ENCODE measurements at places on chromosomes 13 and 19.

- DNase-seq = no peak
Measured at GRCh38 chr19:29781386-29782259, 30.2 kb upstream of the CCNE1 start.

GRCh38 chr13:36891752-36892151 lies 28.3 kb downstream of the SMAD9 start:
- no peak for DNase-seq

DNA sequence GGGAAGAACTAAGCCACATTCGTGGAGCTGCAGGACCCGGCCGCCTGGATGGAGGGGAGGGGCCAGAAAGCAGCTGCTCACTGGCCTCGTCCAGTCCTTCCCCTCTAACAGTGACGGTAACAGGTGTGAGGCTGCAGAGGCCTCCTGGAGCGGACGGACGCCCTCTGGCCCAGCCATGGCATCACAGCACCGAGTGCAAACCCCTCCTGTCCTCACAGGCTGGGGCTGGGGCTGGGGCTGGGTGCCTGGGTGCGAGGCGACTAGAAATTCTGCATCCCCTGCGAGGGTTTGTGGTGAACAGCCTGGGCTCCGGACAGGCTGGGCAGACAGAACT lies 3.6 kb downstream of the MICOS13 start:
- DNase-seq = no peak

- no peak for DNase-seq
Measured at GRCh38 chr19:16198370-16198651, 600 bp downstream of the AP1M1 start.

DNA sequence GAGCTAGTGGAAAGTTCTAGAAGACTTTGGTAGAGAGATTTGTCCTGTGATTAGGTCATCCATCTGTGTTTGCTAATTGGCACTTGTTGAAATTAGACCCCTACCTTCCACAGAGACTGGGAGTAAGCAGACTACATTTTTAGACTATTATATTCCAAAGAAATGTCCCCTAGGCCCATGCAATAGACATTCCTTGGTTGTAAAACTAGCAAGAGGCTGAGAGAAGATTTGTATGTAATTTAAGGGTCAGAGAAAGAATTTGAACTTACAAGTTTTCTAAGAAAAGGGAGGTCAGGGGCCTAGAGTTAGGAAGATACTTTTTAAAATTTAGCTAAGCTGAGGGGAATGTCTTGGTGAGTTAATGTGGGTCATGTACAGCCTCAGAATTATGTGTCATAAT lies 470.7 kb upstream of the SLITRK1 start:
- DNase-seq = no peak

GRCh38 chr13:42656958-42657357 lies 83.0 kb downstream of the TNFSF11 start:
- DNase-seq = no peak

GRCh38 chr19:58563034-58563573 lies 4.7 kb upstream of the UBE2M start:
- no peak for DNase-seq

GRCh38 chr13:33722216-33722915 lies 95.6 kb upstream of the RFC3 start:
- DNase-seq = no peak

DNA sequence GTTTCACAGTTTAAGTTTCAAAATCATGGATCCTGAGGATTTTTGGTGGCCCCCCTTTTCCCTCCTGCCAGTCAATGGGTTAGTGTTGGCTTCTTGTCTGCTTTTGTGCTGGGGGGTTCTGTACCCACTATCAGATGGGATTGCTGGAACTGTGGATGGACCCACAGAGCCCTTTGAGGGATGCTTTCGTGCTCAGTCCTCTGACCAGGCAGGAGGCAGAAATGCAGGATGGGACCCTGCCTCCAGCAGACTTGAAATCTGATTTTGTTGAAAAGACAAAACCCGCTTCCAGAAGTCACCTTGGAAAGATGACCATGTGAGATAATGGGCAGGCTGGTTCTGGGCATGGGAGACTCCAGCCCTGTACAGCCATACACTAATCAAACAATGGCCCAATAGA lies 408.9 kb downstream of the ZNF536 start:
- no peak for DNase-seq

DNA sequence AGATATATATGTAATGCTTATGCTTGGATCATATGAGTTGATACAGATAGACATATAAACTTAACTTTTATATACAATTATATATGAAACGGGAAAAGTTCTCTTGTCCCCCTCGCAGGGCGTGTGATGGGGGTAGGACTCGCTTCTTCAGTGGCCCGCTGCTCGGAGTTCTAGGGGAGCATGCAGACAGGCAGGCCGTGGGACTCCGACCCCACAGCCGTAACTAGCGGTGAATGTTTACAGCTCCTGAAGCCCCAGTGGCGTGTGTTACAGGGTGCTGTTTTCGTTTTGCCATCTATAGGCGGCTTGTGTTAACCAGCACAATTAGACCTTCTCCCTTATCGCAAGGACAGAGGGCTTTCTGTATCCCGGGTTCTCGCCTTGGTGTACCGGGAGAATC lies 1899.8 kb downstream of the PCDH9 start:
- no peak for DNase-seq

DNA sequence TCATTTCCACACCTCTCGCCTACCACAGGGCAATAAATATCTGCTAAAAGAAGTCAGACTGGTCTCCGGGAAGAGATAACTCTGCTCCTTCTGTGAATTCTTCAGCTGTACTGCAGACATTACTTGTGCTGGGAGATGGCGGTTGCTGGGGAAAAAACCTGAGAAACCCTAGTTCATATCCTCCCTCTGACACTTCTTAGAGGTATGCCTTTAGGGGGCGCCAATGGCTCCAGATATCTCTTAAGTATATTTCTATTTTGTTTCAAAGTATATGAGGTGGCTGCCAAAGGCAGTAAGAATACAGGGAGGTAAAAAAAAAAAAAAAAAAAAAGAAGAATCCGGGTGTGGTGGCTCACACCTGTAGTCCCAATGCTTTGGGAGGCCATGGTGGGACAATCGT lies 175.2 kb downstream of the PAN3 start:
- no peak for DNase-seq

- DNase-seq = no peak
Measured at GRCh38 chr19:13748169-13748828, 16.0 kb upstream of the MRI1 start.

DNA sequence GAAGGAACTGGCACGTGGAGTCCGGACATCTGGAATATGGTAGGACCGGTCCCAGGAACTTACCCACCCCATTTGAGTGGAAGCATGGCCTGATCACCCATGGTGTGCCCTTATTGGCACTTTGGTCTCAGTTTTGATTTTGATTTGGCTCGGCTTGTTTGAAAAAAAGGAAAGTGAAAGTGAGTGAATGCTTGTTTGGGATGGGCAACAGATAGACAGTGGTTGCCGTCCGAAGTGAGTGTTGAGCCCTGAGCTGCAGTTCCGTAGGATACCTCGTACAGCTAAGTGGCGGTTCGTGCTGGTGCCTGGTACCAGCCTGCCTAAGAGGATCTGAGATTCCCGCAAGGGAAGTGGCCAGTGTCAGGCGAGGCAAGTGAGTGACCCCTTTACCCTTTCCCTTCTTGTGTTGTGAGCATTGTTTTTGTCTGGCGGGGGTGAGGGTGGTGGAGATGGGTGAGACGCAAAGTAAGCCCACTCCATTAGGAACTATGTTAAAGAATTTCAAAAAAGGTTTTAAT lies 605.8 kb downstream of the UQCRFS1 start:
- no peak for DNase-seq

DNA sequence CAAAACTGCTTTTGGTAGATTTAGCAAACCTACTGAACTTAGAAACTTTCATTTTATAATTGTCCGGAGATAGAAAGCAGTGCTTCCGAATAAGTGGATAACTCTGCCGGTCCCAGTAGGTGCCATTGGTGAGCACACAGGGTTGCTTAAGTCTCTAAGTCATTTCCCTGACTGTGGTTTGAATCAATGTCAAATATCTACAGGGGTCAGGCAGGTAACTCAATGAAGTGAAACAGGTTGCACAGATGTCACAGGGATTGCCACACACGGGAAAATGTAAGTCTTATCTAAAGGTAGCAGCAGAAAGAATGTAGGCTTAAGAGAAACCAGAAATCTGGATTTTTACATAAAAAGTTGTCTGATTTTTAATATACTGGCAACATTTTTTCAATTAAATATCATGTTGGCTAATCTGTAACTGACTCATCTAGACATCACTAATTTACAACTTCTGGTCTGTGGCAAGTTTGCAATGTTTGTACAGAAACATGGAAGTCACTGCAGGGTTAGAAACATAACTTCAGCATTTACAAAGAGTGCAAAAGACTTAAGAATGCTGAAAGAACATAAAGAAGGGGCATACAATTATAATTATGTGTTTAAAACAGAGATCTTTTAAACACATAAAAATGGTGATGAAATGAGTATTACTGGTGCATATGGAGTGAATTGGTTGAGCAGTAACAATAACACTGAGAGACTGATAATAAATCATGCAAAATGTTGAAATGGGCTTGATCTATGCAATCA lies 14.3 kb upstream of the LRRC63 start:
- DNase-seq = no peak

- no peak for DNase-seq
Measured at GRCh38 chr19:30878495-30878894, 470.7 kb downstream of the TSHZ3 start.

- no peak for DNase-seq
Measured at GRCh38 chr19:11587975-11588631, 9.2 kb upstream of the ZNF627 start.

DNA sequence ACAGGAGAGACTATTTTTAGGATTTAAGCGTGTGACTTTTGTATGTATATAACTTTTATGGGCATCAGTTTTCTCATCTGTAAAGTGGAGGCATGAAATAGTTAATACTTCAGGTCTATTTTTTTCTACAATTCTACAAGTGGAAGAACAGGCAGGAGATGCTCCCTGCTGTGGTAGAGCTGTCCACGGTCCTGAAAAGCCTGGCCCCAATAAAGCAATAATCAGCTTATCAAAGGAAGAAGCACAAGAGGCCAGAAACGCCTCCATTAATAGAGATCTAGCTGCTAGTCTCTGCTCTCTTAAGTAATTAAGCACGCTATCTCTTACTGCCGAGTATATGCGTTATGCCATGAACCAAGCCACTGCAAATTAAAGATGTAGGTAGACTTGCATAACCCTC lies 28.0 kb upstream of the WASF3 start:
- no peak for DNase-seq

DNA sequence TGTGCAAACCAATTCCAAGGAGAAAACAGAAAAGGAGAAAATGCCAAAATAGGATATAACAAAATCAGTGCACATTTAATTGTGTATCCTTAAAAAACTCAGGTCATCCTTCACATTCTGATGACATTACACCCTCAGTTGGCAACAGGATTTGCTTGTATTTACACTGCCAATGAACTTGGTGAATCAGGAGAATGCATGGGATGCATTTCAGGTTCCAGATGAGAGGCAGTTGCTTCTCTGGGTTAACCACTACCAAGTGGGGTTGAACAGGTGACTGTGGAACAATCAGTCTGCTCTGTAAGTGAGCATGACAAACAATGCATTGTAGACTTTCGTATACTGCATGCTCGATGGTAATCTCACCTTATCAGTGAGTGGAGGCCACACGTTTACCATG lies 79.1 kb downstream of the STARD13 start:
- no peak for DNase-seq

- DNase-seq = no peak
Measured at GRCh38 chr19:37950471-37951175, 43.6 kb downstream of the SIPA1L3 start.

GRCh38 chr13:52067237-52067636 lies 42.7 kb downstream of the UTP14C start:
- no peak for DNase-seq

DNA sequence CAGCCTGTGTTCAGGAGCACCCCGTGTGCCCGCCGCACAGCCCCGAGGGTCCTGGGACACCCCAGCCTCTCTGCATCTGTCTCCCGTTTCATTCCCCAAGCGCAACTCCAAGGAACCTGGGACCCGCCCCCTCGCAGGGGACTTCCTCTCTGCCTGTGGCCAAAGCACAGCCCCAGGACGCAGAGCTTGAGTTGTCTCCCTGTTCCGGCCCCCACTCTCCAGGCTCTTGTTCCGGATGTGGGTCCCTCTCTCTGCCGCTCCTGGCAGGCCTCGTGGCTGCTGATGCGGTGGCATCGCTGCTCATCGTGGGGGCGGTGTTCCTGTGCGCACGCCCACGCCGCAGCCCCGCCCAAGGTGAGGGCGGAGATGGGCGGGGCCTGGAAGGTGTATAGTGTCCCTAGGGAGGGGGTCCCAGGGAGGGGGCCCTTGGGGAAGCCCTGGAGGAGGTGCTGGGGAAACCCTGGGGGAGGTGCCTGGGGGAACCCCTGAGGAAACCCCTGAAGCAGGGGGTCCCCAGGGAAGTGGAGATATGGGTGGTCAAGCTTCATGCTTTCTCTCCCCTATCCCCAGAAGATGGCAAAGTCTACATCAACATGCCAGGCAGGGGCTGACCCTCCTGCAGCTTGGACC lies 1.3 kb downstream of the HCST start:
- DNase-seq = peak; percentile 86
